T-helper 1 cell (primary cell): ENCODE measurements at places on chromosomes 7 and 10.
A peak's percentile ranks its signal among the peaks of the same experiment; 100 is the strongest.

- peak; percentile 5 for DNase-seq
Observed at GRCh38 chr7:158266426-158266816, 321.2 kb downstream of the PTPRN2 start.

- DNase-seq = no peak
Observed at GRCh38 chr10:110629680-110630191, 14.4 kb upstream of the RBM20 start.

DNA sequence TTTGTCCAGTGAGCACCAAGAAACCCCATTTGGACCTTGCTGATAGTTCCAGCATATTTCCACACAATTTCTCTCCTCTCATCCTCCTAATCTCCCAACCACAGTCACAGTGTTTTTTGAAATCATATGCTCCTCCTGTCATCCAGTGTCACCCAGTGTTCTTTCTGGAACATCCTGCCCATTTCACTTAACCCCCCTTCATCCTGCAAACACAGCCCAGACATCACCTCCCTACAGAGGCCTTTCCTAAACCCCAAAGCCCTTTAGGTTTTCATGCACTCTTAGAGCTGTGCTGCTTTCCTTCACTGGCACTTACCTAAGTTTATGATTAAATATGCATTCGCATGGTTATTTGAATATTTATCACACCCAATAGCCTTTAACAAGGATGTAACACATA, 1158.0 kb upstream of the C7orf33 start:
- no peak for DNase-seq

DNA sequence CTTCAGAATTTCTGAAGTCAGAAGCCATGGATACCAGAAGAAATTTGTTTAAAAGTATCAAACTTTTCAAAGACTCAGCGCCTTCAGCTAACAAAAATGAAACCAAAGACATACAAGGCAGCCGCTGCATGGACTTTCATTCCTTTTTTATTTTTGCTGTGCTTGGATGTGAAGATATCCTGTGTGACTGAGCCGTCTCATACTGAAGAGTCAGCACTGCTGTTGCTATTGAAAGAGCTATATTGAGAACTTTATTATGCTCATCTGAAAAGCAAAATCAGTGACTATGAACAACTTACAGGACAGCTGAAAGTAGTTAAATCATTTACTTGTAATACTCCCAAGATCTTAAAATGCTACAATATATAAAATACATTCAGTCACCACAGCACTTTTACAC, 809.2 kb downstream of the NXPH1 start:
- DNase-seq = no peak

- no peak for DNase-seq
Observed at GRCh38 chr7:117470777-117471176, 9.0 kb upstream of the CFTR start.

- no peak for DNase-seq
Observed at GRCh38 chr7:98137826-98138151, 31.1 kb downstream of the LMTK2 start.

DNA sequence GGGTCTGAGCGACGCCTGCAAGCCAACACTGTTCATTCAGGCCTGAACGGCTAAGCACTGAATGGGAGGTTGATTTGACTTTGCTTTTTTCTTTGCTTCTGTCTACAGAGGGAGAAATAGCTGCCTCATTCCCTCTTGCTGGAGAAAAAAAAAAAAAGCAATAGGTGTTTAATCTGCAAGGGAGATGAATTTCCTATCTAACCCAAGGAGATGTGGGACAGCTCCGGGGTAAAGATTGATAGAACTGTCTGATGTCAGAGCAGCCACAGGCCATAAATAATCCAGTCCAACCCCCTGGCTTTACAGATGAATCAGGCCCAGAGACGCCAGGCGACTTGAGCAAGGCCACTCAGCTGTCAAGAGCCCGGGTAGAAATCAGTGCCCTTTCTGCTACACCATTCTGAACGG, 168.0 kb downstream of the ARHGAP12 start:
- no peak for DNase-seq

GRCh38 chr10:124744102-124745050, at the start of gene FAM53B:
Gene FAM53B, minus strand, starts transcription at chr10:124744378. Its CDS starts 37,665 bp downstream, at chr10:124706713.
- DNase-seq = peak; percentile 81

- DNase-seq = no peak
Observed at GRCh38 chr7:82373926-82374635, 69.5 kb downstream of the CACNA2D1 start.

DNA sequence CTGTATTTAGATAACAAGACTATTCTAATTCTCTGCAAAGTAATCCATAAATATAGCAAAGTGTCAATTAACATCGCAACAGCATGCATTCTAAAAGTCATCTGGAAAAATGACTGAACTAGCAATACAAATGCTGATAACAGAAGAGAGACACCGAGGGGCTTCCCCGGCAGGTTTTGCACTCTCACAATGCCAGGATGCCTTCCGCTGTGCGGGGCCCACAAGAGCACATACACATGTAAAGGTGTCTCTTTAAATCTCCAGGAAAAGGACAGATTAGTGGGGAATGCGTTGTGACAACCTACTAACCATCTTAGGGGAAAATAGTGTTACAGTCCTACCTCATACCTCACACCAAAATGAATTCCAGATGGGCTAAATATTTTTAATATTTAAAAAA, 86.9 kb downstream of the CXCL12 start:
- DNase-seq = no peak

GRCh38 chr7:55061726-55062499, 43.1 kb downstream of the EGFR start:
- DNase-seq = no peak

- DNase-seq = peak; percentile 20
Observed at GRCh38 chr7:101953248-101953819, 135.9 kb downstream of the CUX1 start.

DNA sequence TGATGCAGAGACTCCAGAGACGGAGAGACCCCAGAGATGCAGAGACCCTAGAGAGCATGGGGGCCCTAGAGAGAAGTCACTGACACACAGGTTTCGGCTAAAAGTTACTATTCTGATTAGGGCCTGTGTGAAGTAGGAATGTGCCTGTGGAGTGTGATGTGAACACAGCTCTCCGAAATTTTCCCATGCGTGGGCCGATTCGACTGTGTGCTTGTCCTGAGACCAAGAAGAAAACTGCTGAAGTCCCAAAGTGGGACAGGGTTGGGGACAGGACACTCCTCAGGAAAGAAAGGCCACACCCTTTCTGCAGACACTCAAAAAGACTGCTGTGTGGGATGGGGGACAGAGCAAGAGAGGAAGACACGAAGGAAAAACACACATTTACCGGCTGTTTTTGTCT, 533.5 kb downstream of the PTPRN2 start:
- DNase-seq = no peak

GRCh38 chr7:2629746-2630681, 1.8 kb upstream of the TTYH3 start:
- no peak for DNase-seq

DNA sequence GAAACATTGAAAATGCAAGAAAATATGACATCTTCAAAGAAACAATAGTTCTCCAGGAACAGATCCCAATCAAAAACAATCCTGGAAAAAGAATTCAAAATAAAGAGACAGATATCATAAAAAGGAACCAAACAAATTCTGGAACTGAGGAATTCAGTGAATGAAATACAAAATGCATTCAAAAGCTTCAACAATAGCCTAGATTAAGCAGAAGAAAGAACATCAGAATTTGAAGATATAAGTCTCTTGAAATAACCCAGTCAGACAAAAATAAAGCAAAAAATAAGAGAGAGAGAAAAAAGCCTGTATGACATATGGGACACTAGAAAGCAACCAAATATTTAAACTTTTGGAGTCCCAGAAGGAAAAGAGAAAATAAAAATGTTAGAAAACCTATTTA, 60.3 kb downstream of the MINPP1 start:
- DNase-seq = no peak

GRCh38 chr7:42978496-42978895, 46.3 kb downstream of the MRPL32 start:
- no peak for DNase-seq

DNA sequence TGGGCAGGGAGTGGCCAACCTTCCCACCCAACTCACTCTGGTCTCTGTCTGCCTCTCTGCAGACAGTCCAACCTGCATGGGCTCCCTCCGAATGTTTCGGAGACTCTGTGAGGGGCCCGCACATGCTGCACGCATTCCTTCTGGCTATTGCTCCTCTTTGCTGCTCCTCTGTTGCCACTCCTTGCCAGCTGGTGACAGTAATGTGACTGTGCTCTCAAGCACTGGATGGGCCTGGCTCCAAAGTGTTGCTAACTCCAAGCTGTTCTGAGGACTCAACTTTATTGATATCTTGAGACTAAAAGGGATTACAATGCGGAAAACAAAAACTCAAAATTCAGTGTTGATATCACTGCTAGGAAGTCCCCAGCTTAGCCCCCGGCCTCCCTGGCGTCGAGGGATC, 105.4 kb upstream of the KIF5B start:
- DNase-seq = no peak

DNA sequence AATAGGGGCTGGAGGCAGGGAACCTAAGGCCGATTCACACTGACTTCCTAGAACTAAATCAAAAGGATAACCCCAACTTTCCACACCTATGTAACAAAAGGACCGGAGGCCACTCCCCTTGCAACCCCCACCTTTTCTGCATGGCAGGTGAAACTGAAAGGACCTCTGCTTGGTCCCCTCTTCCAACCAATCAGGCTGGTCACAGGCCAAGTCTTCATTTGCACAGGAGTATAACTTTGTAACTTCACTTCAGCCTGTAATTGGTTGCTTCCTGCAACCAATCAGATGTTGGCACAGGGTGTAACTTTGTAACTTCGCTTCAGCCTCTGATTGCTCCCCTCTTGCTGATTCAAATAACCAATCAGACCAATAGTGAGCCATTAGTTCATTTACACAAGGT, 190.0 kb downstream of the FAM107B start:
- peak; percentile 40 for DNase-seq

DNA sequence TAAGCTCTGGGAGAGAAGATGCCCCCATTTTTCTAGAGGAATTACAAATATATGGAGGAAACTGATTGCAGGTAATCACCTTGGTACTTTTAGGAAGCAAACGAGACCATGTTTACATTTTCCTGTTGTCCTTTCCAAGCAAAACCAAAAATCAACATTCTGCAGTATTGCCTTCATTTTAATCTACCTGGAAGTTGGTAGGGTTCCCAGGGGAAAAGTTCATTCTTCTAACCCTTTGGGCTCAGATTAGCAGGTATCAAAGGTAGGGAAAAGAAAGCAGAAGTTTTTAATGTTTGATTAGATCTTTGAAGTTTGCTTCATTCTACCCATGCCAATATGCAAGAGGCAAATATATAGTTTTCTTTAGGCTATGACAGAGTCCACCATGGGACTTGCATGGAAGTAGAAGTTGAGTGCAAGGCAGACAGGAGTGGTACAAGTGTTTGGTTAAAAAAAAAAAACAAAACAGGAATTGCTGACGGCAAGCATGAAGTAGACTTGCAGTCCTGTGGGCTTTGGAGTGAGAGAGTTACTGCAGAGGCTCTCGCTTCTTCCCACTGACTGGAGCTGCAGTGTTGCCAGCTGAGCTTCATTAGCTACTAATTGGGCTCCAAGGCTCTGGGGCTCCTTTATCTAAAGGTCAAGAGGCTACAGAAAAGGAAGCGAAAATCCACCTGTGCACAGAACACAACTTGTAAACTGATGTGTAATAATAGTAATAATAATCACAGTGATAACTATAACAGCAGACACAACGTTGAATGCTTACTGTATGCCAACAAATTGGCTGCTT, 28.9 kb upstream of the ASAH2 start:
- no peak for DNase-seq

- no peak for DNase-seq
Observed at GRCh38 chr7:74617180-74617744, 40.3 kb upstream of the GTF2I start.

GRCh38 chr10:23345861-23346260, 1.3 kb upstream of the C10orf67 start:
- no peak for DNase-seq

GRCh38 chr10:74823791-74824183, 2.6 kb upstream of the KAT6B start:
- no peak for DNase-seq

DNA sequence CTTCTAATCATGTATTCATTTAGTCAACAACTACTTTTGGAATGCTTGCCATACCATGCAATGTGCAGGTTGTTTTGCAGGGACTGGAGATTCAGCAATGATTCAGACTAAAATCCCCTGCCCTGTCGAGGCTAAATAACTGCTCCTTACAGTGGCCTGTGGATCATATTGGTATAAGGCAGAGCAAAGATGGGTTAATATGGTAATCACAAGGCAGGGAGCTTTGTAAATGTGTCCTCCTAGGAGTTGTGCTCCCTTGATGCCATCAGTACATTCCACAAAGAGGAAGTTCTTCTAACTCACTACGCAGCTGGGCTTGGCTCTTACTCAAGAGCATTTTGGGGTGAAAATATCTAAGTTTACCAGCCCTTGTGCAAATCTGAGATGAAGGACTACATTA, 614 bp upstream of the IFIT2 start:
- no peak for DNase-seq

DNA sequence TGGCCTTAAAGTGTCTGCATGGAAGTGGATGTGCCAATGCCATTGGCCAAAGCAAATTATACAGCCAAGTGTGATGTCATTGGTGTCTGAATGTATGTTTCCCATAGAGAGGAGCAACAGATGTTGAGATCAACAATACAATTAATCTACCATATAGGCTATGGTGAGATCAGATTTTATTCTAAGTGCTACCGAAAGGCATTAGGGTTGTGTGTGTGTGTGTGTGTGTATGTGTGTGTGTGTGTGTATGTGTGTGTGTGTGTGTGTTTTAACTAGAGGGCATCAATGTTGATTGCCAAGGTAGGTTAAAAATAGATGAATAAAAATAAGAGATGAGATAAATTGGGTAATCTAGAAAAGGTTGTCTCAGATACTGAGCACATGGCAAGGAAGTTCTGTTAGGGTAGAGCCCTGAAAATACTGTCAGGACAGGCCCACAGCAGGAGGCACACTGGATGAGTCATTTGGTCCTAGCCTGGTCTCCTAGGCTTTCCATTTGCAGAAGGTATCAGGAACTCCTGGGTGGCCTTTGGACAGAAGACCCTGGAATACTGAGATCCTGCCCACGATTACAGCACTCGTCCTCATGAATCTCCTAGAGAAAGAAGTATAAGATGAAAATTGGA, 446.0 kb upstream of the PODXL start:
- DNase-seq = no peak

DNA sequence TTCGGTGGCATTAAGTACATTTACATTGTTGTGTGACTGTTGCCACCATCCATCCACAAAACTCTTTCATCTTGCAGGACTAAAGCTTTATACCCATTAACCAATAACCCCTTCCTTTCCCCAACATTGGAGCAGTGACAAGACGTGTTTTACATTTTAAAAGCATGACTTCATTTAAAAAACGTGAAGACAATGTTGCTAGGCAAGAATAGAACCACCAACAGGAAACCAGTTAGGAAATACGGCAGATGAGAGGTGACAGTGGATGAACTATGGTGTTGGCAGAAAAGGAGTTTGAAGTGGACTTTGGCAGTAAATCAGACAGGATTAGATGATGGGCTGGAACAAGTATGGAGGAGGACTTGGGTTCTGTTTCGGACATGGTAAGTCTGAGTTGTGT, 17.0 kb downstream of the TMEM236 start:
- no peak for DNase-seq
